ENCODE measurements at places on chromosomes 7 and 10.

DNA sequence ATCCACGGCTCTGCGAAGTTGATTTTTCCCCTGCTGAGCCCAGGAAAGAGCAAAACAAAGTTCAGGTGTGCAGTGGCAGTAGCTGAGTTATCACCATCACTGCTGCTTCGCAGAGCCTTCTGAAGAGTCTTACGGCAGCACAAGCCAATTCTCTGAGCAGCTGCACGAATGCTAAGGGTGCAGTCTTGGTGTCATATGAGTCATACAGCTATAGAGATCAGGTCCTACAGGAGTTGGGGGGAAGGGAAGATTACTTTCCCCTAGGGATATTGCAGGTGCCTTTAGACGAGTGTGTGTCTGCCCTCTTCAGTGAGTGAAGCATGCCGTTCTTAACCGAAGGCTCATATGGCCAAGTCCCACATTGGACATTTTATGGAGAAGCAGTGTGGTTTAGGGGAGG, 227.8 kb downstream of the CELF2 start:
- no peak for DNase-seq

DNA sequence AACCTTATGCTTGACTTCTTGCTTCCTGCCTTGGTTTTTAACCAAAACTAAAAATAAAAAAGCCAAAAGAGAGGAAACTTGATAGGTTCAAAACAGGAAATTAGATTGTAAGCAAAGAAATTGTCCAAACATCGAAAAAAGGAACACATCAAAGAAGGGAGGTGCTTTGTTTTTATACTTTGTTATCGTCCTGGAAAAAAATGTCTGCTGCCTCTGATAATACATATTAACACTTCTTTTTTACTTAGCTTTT, 286.6 kb upstream of the C7orf33 start:
- DNase-seq: no peak

DNA sequence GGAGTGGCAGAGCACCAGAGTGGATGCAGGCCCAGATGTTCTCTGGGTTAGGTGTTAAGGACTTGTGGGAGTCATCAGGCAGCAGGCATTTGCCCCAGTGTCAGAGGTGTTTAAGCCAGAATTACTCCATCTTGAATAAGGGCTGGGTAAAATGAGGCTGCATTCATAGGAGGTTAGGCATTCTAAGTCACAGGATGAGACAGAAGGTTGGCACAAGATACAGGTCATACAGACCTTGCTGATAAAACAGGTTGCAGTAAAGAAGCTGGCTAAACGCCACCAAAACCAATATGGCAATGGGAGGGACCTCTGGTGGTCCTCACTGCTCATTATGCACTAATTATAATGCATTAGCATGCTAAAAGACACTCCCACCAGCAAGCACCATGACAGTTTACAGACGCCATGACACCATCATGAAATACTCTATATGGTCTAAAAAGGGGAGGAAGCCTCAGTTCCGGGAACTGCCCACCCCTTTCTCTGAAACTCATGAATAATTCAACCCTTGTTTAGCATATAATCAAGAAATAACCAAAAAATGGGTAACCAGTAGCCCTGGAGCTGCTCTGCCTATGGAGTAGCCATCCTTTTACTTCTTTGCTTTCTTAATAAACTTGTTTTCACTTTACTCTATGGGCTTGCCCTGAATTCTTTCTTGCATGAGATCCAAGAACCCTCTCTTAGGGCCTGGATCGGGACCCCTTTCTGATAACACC, 882 bp upstream of the LRRC61 start:
- DNase-seq: no peak

- no peak for DNase-seq
Observed at GRCh38 chr10:11755512-11756263, 13.5 kb downstream of the ECHDC3 start.

DNA sequence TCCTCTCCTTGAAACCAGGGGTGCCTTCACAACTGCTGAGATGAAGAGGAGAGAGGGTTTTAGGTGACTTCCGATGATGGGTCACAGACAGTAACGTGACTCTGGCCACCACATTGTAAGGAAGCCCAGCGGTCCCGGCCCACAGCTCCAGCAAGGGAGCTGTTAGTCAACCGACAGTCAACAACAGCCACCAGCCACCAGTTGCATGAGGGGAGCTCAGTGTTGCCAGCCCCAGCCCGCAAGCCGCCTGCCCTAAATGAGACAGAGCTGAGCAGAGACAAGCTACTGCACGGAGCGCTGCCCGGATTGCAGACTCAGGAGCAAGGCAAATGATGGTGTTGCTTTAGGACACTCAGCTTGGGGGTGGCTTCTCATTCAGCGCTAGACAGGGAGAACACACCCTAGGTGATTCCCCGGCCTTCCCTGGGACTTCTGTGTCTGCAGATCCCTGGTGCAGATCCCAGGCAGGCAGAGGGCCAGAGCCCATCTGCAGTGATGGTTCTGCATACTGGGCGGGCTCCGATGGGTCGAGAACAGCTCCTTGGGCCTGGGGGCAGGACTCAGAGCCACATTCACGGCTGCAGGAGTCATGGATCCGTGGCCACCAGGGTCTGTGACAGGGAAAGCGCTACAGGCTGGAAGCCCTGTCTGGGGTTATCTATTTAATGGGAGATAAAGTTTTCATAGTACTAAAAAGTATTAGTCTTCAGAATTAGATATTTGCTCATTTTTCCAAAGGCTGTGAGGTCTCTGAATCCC, 14.3 kb upstream of the RET start:
- DNase-seq: no peak

- no peak for DNase-seq
Observed at GRCh38 chr10:12922117-12922900, 79.2 kb downstream of the CCDC3 start.

Data from iPS DF 19.7 (cell line).